ENCODE measurements at places on chromosomes 11 and 22. TPM values are rescaled to one million over a fixed set of nuclear protein-coding genes. Genes with fewer than 3 reads are reported as not detected.

DNA sequence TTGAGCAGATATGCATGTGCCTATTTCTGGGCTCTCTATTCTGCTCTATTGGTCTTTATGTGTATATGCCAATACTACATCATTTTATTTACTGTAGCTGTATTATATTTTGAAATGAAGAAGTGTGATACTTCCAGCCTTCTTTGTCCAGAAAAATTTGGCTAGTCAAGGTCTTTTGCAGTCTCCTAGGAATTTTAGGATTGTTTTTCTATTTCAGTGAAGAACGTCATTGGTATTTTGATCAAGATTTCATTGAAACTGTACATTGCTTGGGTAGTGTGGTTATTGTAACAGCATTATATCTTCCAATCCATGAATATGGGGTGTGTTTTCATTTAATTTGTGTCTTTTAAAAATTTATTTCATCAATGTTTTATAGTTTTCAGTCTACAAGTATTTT is 400.3 kb downstream of the AASDHPPT start:
- DNase-seq = no peak
- H3K4me3 ChIP-seq = no peak overlapping the region
- no peaks in the 10 kb centered on the region for H3K27me3 ChIP-seq

GRCh38 chr22:26718905-26719304 is 61.5 kb downstream of the MIAT start:
- H3K36me3 ChIP-seq = no peaks in the 10 kb centered on the region
- H3K27ac ChIP-seq = no peak overlapping the region
- no peaks in the 10 kb centered on the region for H3K27me3 ChIP-seq
- no peaks in the 10 kb centered on the region for H3K4me1 ChIP-seq
- no peak overlapping the region for H3K4me3 ChIP-seq

GRCh38 chr22:38097557-38098409 is 12.7 kb downstream of the BAIAP2L2 start:
- no peaks in the 10 kb centered on the region for H3K36me3 ChIP-seq
- peak; percentile 40 for DNase-seq
- H3K27ac ChIP-seq = no peak overlapping the region

GRCh38 chr22:30228509-30229359 is 17.8 kb downstream of the LIF start:
- H3K4me3 ChIP-seq = no peak overlapping the region
- no peaks in the 10 kb centered on the region for H3K36me3 ChIP-seq
- no peaks in the 10 kb centered on the region for H3K27me3 ChIP-seq

DNA sequence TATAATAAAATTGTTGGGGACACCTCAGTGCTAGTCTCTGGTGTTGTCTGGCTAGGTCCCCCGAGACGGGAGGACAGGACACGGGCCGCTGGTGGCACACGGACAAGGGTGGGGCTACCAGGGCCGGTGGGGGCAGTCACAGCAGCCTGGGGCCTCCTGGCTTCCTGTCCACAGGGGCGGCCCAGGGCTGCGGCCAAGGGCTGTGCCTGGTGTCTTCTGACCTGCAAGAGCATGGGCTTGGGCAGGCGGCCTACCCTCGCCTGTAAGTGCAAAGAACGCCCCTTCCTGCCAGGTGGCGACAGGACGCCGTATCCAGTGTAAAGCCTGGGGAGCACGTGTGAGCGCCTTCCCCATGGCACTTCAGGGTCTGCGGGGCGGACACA is 3.6 kb downstream of the LRFN4 start:
- H3K27ac ChIP-seq = no peak overlapping the region
- H3K36me3 ChIP-seq = no peaks in the 10 kb centered on the region
- no peaks in the 10 kb centered on the region for H3K4me1 ChIP-seq
- H3K27me3 ChIP-seq = no peaks in the 10 kb centered on the region
- no peak overlapping the region for H3K4me3 ChIP-seq
- no peak for DNase-seq

- no peaks in the 10 kb centered on the region for H3K4me1 ChIP-seq
- H3K27me3 ChIP-seq = no peaks in the 10 kb centered on the region
- H3K27ac ChIP-seq = no peak overlapping the region
- DNase-seq = peak; percentile 73
- no peaks in the 10 kb centered on the region for H3K36me3 ChIP-seq
Observed at GRCh38 chr11:1218788-1219445, 3.9 kb upstream of the MUC5B start.

- H3K4me3 ChIP-seq = no peak overlapping the region
- no peak for DNase-seq
- no peaks in the 10 kb centered on the region for H3K4me1 ChIP-seq
- no peaks in the 10 kb centered on the region for H3K27me3 ChIP-seq
Observed at GRCh38 chr11:32962016-32962415, 53.7 kb upstream of the DEPDC7 start.

DNA sequence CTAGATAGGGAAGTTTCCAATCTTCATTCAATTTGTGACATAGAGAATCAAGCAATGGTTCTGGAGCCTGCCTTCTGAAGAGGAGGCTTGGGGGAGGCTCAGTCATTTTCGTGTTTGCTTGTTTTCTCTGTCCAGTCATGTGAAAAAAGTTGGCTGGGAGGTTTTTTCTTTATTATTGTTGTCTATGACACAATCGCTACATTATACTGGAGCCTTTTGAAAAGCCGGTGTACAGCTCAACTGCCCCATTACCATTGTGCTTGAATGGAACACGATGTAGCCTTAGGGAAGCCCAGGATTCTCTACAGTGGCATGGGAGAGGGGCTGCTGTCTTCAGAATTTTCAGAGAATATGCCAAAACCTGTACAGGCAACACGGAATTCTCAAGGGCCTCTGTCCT is 57.9 kb upstream of the NCAM1 start:
- no peak for DNase-seq
- no peaks in the 10 kb centered on the region for H3K27me3 ChIP-seq
- no peak overlapping the region for H3K27ac ChIP-seq
- no peak overlapping the region for H3K4me3 ChIP-seq
- peaks cover 4% of the 10 kb centered on the region for H3K4me1 ChIP-seq

DNA sequence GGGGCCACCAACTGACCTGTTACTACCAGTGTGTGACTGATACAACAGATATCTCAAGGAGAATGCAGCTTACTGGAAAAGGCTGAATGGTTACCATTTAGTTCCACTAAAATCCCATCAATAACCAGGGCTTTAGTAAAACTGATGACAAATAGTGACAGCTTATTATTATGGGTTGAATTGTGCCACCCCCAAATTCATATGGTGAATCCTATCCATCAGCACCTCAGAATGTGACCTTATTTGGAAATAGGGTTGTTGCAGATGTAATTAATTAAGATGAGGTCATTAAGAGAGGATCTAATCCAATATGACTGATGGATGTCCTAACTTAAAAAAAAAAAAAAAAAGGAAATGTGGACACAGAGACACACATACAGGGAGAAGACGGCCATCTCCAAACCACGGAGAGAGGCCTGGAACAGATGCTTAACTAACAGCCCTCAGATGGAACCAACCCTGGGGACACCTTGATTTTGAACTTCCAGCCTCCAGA is 27.4 kb upstream of the IRAG1 start:
- H3K4me3 ChIP-seq = no peak overlapping the region
- H3K27me3 ChIP-seq = no peaks in the 10 kb centered on the region
- H3K4me1 ChIP-seq = no peaks in the 10 kb centered on the region
- H3K36me3 ChIP-seq = no peaks in the 10 kb centered on the region
- no peak overlapping the region for H3K27ac ChIP-seq
- no peak for DNase-seq

DNA sequence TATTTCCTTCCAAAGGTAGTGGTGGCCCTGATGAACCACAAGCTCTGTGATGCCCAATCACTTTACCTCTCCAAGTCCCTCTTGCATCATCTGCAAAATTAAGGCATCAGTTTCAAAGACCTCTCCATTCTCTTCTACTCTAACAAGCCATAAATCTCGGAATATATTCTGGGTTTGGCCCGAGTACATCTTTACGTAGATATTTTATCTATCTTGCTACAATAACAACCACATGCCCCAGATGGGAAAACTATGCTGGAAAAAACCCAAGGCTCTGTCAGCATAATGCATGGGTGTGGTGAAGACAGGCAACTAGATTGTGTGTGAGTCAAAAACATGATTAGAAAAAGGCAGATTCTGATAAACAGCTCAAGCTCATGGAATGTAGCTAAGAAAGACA is 228.2 kb upstream of the BLID start:
- DNase-seq = no peak
- no peak overlapping the region for H3K4me3 ChIP-seq
- H3K27me3 ChIP-seq = no peaks in the 10 kb centered on the region
- no peaks in the 10 kb centered on the region for H3K36me3 ChIP-seq
- H3K27ac ChIP-seq = no peak overlapping the region

DNA sequence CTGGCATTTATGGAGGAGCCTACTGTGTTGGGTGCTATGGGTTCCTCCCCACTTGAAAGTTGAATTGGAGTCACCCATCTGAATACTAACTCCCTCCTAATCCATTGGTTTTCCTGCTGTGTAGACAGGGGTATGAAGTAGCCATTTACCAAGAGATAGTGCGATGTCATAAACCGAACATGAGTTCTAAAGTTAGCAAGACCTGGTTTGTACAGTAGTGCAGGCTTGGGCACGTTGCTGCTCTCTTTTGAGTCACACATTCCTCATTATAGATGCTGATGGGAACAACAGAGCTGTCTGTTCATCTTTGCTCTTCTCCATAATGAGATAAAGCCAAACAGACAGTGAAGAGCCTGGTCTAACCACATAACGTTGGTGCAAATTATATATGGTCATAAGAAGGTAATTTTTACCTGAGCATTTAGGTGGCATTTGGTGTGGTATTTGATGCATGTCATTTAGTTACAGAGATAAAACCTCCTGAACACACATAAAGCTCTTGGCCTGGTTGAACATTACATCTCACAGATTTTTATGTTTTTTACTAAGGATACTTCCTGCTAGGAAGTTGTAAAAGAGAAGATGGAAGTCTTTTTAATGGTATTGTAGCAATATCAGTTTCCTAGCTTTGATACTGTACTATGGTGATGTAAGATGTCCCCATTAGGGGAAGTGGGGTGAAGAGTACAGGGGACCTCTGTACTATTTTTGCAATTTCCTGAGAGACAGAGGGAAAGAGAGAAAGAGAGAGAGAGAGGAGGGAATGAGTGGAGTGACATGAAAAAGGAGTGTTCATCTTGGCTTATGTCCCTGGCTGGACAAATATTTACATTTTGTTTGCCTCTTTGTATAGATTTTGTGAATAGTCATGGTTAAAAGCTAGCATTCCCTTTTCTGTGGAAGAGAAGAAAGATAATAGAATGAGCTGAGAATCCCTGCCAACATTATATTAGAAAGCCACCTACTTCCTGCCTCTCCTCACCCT is 27.9 kb downstream of the GRAP2 start:
- DNase-seq = no peak
- H3K27ac ChIP-seq = no peak overlapping the region
- H3K4me3 ChIP-seq = no peak overlapping the region
- H3K4me1 ChIP-seq = no peaks in the 10 kb centered on the region
- H3K36me3 ChIP-seq = no peaks in the 10 kb centered on the region

DNA sequence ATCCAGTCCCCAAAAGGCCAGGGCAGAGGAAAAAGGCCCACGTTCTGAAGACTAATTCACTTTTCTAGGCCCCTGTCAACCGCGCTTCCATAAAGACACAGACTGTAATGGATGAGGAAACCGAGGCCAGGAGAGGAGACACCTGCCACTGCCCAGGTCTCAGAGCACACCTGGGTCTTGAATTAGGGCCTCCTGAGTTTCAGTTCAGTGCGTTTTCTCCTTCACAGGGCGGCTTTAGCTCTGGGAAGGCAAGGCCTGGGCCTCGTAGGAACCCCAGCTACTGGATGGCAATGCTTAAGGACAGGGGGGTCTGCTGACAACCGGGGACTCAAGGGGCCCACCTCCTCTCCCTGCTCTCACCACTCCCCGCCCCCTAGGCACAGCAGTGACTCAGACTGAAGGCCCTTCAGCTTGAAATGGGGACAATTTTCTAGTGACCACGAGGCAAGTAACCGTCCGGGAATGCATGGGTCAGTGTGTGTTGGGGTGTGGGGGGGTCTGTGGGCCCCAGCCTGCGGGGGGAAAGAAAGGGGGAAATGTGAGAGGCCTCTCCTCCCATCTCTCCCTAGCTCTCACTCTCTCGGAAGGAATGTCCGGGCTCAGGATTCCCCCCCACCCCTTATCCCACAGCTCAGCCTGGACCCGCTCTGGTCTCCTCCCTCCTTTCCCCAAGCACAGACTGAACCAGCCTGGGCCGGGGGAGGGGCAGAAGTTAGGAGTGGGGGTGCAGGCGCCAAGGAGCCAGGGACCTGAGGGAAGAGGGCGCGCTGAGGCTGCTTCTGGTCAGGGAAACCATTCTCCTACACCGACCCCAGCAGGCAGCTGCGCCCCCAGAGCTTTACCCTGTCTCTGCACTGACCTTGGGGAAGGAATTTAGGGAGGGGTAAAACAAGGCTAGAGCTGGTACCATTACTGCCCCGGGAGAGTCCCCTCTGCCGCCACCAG is 17.2 kb downstream of the CREB3L1 start:
- H3K4me3 ChIP-seq = no peak overlapping the region
- no peaks in the 10 kb centered on the region for H3K27me3 ChIP-seq
- no peaks in the 10 kb centered on the region for H3K4me1 ChIP-seq
- no peaks in the 10 kb centered on the region for H3K36me3 ChIP-seq
- no peak for DNase-seq

DNA sequence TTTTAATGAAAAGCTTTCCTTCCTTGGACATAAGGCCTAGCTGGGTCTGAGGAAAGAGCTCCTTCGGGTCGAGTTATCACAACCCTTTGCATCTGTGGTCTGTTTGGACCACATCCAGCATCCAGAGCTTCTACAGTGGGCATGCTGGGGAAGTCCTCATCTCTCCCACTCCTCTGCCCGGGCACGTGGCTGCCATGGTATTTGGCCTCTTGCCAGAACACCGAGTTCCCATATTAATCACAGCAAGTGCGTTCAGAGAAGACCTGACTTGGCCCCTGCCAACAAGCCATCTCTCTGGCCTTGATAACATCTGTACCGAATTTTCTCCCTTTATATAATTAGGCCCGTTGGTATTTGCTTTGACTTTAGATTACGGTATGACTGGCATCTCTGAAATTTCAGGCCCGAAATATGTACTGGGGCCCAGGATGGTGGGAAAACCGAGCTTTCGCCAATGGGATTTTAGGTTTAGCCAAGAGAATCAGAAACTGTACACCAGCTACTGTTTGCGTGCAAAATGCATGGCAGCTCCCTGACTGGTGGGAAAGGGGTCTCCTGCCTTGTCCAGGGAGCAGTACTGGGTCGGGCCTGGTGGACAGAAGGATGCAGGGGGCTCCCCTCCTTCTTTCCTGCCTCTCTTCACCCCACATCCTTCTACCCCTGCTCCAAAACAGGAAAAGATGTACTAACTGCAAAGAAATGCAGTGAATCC is 90.0 kb downstream of the MICAL2 start:
- H3K4me1 ChIP-seq = peaks cover 9% of the 10 kb centered on the region
- H3K27ac ChIP-seq = peak overlapping the region; percentile 99
- peaks cover 12% of the 10 kb centered on the region for H3K36me3 ChIP-seq

Gene TYR
- total RNA-seq = not detected

Gene LAYN
- 20.8 TPM for total RNA-seq

Gene TRPM5
- not detected for total RNA-seq

Gene DGCR6
- 0.88 TPM for total RNA-seq

Gene ZNF215
- total RNA-seq = 2.0 TPM

Gene DAGLA
- total RNA-seq = 3.5 TPM

Gene FAT3
- 14.8 TPM for total RNA-seq
